CD4-positive, alpha-beta T cell treated with Interleukin-17A for 1 hour (primary cell): ENCODE measurements at places on chromosomes 3 and 15.

DNA sequence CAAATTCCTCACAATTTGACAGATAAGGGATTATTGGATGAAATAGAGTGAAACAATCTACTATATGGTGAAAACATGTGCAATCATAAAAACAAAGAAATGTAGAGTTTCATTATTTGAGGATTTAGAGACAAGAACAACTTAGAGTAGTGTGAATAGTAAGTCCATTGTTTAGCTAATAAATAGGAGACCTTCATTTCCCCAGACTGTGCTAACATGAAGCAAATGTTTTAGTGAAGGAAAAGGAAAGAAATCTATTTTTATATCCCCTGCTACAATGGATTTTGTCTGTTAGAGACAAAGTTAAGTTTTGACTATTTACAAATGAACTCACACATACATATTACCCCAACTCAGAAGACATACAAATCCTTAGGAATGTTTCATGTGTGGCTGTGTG is 77.8 kb downstream of the EFL1 start:
- no peak for DNase-seq

- DNase-seq: peak; percentile 63
Observed at GRCh38 chr3:66816090-66816761, 181.9 kb upstream of the KBTBD8 start.

DNA sequence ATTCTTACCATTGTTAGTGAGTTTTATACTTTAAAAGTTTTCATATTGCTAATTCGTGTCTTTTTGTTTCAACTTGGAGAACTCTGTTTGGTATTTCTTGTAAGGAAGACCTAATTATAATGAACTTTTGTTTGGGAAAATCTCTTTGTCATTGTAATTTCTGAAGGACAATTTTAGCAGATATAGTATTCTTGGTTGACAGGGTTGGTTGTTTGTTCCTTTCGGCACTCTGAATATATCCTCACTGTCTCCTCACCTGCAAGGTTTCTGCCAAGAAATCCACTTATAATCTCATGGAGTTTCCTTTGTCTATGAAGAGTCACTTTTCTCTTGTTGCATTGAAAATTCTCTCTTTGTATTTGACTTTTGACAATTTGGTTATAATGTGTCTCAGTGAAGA is 225.2 kb upstream of the NR2E3 start:
- no peak for DNase-seq

DNA sequence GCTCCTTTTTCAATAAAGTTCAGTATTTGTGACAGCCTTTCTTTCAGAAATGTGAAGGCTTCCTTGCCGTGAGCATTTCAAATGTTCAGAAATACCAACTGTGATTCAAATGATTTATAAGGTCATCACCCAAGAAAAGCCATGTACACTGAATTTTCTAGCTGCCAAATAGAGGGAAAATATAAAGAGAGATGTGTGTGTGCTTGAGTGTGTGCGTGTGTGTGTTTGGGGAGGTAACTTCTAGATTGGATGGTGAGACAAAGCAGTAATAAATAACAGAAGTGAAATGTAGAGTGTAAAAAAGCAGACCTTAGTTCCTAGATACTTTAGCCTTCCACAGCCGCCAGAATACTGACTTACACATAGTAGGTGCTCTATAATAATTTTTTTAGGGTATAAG is 577.4 kb downstream of the TBL1XR1 start:
- DNase-seq: no peak

GRCh38 chr3:56702490-56703315 is 19.6 kb upstream of the TASOR start:
- peak; percentile 83 for DNase-seq

GRCh38 chr3:132421832-132422231 is 4.5 kb downstream of the DNAJC13 start:
- DNase-seq: no peak

DNA sequence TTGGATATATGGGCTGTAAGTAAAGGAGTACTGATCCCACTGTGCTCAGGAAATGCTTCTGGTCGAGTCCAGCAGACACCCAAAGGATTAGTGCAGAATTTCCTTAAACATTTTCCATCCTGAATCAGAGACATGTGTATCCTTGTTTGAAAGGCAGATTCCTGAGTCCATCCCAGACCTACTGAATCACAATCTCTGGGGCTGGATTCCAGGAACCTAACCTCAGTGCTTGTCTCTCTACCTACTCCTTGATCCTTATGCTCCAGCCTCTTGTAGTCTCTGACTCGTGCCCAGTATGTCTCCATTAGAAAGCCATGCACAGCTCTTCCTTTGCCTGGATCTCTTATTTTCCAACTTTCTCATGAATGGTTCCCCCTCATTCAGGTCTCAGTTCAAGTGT is 585.8 kb downstream of the NLGN1 start:
- DNase-seq: no peak

DNA sequence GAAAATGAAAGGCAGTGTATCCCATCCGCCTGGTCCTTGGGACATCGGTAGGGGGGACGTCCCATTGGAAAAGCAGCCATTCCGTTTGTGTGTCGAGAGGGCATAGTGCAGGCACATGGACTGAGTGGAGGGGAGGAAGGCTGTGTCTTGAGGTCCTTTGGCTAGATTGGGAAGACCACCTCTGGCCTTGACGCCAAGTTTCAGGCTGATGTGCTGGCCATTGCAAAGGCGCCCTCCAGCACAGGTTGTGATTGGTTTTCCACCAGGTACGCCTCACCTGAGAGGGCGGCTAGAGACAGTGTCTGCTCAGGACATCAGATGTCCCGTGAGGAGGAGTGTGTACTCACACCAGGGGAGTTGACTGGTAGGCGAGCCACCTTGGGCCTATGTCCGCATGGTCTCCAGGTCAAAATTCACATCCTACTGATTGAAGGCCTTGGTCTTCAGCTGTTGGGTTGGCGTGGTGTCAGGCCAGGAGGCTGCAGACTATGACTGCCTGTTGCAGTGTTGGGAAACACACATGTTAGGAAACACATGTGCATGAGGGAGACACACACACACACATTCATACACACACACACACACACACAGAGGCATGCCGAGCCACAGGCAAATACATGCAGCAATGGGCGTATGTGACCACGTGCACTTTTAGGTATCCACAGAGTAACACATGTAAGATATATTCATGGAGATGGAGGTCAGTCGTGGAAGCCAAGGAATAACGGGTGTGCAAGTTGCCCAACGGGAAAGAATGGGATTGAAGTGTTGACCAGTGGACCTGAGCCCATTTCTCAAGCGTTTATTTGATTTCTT is 98.4 kb downstream of the SNRPN start:
- no peak for DNase-seq

GRCh38 chr15:72047020-72047419 is 70.9 kb downstream of the MYO9A start:
- DNase-seq: no peak

GRCh38 chr15:98684995-98685525 is 36.7 kb downstream of the IGF1R start:
- no peak for DNase-seq

DNA sequence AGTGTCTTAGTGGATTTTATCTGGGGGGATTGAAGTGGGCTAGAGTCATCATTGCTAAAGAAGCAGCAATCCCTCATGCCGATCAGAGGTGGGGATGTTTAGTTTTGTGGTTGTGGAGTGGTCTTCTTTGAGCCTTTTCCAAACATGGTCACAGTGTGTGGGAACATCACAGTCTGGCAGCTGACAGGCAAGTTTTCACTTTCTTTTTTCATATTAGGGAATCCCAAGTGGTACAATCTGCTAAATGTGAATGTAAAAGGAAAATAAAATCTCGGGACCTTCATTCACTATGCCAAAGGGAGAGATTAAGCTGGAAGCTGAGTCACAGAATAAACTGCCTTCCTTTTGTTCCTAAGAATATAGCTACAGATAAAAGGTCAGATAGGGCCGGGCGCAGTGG is 10.4 kb upstream of the CX3CR1 start:
- DNase-seq: no peak

DNA sequence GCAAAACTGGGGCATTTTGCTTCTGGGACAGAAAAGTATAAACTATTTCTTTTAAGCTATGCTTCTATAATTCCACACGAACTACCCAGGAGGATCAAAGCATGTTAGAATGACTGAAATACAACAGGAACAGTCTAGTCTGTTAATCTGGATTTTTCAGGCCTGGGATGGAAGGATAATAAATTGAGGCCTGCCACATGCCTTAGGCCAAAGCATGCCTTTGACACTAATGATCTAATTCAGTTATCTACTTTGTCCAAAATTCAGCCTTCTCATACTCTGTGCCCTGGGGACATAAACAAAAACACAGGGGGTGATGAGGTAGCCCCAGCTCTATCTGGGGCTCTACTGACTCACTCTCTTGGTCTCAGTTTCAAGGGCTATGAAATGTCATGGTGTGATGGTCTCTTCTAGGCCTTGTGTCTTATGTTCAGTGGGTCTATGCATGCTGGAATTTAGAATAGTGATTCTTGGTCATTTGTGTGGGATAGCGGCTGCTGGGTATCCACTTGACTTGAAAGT is 32.5 kb downstream of the GAP43 start:
- DNase-seq: no peak

GRCh38 chr3:50347187-50347813 is 1.8 kb upstream of the ZMYND10 start:
- peak; percentile 89 for DNase-seq

DNA sequence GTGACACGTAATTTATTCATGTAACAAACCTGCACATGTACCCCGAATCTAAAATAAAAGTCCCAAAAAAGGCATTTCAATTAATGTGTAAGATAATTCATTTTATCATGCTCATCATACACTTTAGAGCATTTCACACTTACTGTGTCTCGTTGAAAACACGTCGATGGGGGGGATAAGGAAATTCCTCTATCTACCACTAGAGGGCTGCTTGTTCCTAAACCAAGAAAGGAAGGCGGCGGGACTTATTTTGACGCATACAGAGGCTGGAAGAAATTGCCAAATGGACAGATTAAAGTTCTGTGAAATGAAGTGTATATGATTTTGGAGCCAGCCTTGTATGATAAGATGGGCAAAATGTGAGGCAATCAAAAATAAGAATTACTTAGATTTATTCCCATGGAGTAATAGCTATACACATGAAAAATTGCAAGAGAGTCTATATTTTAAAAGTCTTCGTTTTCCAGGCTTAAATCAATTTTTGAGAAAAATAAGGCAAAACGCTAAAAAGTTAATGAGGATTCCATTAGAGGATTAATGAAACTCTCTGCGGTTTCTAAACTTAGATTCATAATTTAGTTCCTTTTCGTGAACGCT is 346.8 kb downstream of the CNTN3 start:
- DNase-seq: peak; percentile 8

- peak; percentile 7 for DNase-seq
Observed at GRCh38 chr3:73432023-73432705, 192.6 kb downstream of the PDZRN3 start.

- DNase-seq: no peak
Observed at GRCh38 chr3:38022301-38022700, 7.1 kb downstream of the PLCD1 start.

DNA sequence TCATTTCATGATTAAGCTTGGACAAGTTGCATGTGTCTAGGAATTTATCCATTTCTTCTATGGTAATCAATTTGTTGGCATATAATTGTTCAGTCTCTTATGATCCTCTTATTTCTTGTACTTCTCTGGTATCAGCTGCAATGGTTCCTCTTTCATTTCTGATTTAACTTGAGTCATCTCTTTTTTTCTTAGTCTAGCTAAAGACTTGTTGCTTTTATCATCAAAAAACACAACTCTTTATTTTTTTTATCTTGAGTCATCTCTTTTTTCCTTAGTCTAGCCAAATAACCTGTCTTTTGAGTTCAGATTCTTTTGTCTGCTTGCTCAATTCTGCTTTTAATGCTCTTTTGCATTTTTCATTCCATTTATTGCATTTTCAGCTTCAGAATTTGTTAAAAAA is 37.3 kb downstream of the UBE3A start:
- no peak for DNase-seq

GRCh38 chr3:183032880-183033555 is 52.7 kb upstream of the DCUN1D1 start:
- DNase-seq: no peak

DNA sequence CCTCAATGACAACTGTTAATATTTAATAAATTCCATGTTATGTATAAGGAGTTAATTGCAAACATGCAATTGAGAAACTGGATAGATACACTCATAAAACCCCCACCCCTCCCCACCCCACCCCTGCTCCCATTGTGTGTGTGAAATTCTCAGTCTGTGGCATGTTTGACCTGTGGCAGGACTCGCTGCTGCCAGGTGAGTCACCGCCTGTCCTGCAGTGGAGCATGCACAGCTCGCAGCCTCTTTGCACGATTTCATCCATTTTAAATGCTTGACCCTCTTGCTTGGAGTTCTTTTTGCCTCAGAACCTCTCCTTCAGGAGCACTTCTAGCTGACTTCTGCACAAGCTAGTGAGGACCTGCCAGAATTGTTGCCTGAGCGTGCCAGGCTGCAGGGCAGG is 5.3 kb upstream of the APEH start:
- no peak for DNase-seq

GRCh38 chr3:11655196-11655928 is 11.6 kb upstream of the VGLL4 start:
- DNase-seq: no peak

- DNase-seq: no peak
Observed at GRCh38 chr3:39911465-39912309, 102.3 kb downstream of the MYRIP start.

GRCh38 chr3:163821841-163822240 is 1256.5 kb downstream of the SI start:
- DNase-seq: no peak

- no peak for DNase-seq
Observed at GRCh38 chr3:12994357-12994606, 78.9 kb downstream of the IQSEC1 start.

GRCh38 chr3:71987828-71988227 is 202.9 kb upstream of the PROK2 start:
- DNase-seq: no peak

- peak; percentile 19 for DNase-seq
Observed at GRCh38 chr3:186953011-186953487, 22.7 kb downstream of the ST6GAL1 start.

GRCh38 chr3:72682936-72683452 is 165.3 kb downstream of the SHQ1 start:
- DNase-seq: no peak

- no peak for DNase-seq
Observed at GRCh38 chr3:172753125-172753524, 2.6 kb downstream of the ECT2 start.
